ENCODE measurements at places on chromosomes 11 and 22.

DNA sequence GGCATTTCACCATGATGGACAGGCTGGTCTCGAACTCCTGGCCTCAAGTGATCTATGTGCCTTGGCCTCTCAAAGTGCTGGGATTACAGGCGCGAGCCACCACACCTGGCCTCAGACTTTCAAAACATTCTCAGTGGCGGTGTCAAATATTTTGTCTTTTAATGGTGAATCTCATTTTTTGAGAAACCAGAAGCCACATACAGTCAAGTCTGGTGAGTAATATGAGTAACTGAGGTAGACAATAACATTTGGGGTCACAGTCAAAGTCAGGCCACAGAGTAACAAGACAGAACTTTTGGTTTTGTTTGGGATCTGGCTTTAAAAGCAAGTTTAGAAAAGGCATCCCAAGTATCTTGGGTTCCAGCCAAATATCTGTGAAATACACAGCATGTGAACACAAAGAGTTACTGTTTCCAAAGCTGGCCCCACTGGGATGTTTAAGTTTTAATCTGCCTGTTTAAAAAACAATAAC, 5.6 kb upstream of the TMA7B start:
- DNase-seq, result no peak

- DNase-seq, result no peak
Measured at GRCh38 chr11:78893996-78894395, 319.3 kb upstream of the NARS2 start.

DNA sequence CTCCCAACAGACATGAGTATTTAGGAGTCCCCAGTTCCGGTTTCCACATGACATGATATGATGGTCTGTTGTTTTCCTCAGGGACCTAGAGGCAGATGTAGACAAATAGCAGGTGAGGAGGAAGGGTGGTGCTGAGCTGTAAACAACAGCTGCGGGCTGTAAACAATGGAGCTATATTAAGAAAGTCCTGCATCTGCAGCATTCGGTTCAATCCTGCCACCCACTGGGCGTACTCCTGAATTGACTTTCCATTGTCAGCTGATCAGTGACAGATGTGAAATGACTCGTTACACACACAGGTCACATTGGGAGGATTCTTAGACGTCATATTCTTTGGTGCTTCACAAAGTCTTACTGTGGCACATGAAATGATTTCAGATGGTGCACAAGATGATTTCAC, 26.8 kb upstream of the RAG1 start:
- no peak for DNase-seq

DNA sequence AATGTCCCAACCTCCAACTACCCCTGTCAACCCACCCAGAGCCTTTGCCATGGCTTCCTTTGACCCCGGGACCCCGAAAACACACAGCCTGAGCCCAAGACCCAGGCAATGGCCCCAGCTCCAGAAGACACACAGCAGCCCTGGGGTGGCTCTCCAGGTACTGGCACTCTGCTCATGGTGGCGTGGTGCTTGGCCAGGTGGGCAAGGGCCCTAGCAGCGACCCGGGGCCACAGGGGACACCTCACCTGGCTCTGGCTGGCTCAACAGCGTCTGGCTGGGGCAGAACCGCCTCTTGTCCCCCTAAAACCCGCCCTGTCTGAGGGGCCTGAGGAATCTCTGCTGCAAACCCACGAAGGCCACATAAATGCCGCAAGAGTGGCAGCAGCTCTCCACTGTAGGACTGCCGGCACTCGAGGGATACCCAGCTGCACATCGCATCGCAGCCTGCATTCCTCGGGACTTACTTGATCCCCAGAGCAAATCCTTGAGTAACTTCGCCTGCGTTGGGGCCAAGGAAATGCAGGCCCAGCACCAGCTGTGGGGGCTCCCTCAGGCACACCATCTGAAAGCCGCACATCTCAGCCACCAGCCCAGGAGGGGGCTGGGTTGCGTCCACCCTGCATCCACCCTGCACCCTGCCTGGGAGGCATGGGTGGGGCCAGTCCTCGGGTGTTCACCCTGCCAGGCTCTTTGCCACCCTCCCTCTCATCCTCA, 23.1 kb upstream of the GNB1L start:
- DNase-seq, result no peak

GRCh38 chr11:44416776-44417175, 106.8 kb upstream of the ALX4 start:
- DNase-seq, result no peak

DNA sequence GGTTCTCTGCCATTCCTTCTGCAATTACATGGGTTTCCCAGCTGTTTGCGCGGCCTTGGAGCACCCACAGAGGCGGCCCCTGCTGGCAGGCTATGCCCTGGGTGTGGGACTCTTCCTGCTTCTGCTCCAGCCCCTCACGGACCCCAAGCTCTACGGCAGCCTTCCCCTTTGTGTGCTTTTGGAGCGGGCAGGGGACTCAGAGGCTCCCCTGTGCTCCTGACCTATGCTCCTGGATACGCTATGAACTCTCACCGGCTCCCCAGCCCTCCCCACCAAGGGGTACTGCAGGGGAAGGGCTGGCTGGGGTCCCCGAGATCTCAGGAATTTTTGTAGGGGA, 2.6 kb downstream of the RCE1 start:
- no peak for DNase-seq

- no peak for DNase-seq
Measured at GRCh38 chr11:112366012-112366411, 105.4 kb upstream of the PLET1 start.

- no peak for DNase-seq
Measured at GRCh38 chr11:66478729-66479393, 1.4 kb upstream of the DPP3 start.

DNA sequence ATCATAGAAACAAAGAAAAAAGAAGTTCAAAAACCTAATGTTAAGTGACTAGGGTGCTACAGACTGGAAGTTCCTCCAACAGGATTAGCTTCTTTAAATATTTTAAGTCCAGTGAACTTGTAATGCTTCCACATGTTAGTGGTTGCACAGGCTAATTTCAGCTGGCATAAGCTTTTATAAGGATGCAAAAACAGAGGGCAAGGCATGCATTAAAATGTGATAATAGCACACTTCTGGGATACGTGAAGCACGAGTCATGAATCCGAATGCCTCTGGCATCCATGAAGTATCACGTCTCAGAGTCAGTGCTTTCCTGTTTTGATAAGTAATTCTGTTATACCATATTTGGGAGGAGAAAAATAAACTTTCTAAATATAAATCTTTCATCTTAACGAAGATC, 106.8 kb downstream of the DCDC1 start:
- no peak for DNase-seq

Measured in NCI-H1417 treated with DMSO at 0.1 percent for 48 hours (cell line).